Stimulated activated CD8-positive, alpha-beta memory T cell treated with anti-CD3 and anti-CD28 coated beads, Interleukin-15, amount 100 ng/mL, for 1 hour (primary cell): ENCODE measurements at places on chromosomes 2 and 18.
A peak's percentile ranks its signal among the peaks of the same experiment; 100 is the strongest.

GRCh38 chr2:65450393-65450792, 18.0 kb upstream of the SPRED2 start:
- DNase-seq, result no peak

DNA sequence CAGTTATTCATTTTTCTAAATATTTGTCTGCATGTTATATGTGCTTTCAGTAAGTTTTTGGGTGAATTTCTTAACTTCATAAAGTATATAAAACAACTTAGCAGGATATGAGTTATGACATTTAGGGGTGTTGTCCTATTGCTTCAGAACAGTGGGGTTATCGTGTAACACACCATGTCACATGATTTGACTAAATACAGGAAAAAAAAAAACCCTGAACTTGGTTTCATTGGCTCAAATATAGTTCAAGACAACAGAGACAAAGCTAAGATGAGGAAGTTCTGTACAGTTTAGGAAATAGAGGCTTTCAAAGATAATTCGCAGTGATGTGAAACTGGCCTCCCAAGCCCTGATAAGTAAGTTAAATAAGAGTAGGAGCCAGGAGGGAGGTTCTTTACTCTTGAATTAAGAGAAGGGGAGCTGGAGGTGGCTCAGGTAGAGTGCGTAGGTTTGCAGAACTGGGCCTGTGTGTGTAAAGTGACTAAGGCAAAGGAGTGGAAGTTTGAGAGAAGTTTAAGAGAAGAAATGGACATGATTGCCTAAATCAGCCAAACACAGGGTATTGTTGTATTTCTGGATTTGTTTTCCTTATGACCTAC, 53.9 kb downstream of the LIMS1 start:
- no peak for DNase-seq

- no peak for DNase-seq
Measured at GRCh38 chr2:232316461-232317330, 61.9 kb upstream of the ALPP start.

DNA sequence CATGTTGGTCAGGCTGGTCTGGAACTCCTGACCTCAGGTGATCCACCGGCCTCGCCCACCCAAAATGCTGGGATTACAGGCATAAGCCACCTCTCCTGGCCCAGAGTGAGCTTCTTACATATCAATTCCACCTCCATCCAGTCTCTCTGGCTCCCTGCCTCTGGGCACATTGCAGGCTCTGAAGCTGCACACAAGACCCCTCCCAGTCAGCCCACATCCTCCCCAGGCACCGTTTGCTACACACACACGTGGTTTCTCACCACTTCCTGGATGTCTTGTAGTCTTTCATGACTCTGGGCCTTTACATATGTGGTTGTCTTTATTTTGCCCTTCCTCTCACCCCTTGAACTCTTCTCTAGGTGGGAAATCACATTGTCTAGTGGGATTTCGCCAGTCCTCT, 64.0 kb upstream of the CABLES1 start:
- peak; percentile 65 for DNase-seq

GRCh38 chr2:158900345-158900744, 68.1 kb upstream of the TANC1 start:
- no peak for DNase-seq

GRCh38 chr2:53568469-53568868, 199.1 kb upstream of the CHAC2 start:
- DNase-seq, result no peak

GRCh38 chr2:36539631-36540030, 58.3 kb downstream of the FEZ2 start:
- DNase-seq, result no peak

DNA sequence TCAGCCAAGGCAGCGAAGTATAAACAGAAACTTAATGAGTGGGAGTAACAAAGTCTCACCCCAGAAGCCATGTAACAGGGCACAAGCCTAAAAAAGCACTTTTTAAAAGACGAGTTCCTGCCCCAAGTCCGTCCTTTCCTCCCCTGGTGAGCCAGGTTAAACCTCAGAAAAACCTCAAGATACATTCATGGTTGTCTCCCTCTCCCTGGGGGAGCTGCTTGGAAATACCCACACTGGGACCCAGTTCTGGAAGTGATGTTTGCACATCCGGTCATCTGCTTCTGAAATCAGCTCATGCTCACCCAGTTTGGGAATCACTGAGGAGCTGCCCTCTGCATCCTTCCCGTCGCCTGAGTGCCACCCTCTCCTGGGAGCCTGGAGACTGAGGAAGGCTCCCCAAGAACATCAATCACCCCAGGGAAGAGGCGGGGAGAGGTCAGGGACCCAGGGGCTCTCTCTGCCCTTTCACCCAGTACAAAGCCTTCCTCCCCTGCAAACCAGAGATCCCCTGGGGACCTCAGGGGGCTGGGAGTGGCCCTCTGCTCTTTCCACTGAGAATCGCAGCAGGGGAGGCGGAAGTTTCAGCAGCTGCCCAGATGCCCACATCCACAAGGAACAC, 150.6 kb upstream of the AGAP1 start:
- DNase-seq, result no peak

DNA sequence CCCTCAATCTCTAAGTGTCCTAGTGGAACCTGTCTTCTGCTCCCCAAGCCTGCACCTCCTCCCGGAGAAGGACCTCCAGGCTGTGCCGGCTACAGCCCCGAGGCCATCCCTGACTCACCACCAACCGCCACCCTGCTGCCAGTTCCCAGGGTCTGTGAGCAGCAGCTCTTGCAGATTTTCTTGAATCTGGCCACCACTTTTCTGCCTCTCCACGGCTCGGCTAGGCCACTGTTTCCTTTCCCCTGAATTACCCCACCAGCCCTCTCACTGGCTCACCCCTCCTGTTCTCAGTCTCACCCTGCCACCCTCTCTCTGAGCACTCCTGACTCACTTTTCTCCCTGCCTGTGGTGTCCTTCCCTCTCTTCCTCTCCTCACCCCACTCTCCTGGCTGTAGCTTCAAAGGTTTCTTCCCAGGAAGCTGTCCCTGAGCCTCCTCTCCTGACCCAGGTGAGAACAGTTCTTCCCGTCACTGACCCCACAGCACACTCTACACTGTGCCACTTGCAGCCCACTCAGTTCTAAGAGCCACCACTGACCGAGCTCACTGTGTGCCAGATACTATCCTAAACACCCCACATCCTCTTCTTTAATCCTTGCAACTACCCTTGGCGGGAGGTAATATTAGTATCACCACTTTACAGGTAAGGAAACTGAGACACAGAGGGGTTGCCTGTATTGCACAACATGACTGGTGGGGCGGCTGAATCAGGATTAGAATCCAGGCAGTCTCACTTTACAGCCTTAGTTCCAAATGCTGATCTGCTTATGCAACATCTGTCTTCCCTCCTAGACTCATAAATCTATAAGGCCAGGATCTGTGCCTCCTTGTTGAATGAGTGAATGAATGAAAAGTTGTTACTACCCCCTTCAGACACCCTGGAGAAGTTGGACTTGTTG, 111.6 kb downstream of the SMAD7 start:
- no peak for DNase-seq

GRCh38 chr2:49028101-49028500, 126.2 kb downstream of the FSHR start:
- no peak for DNase-seq

DNA sequence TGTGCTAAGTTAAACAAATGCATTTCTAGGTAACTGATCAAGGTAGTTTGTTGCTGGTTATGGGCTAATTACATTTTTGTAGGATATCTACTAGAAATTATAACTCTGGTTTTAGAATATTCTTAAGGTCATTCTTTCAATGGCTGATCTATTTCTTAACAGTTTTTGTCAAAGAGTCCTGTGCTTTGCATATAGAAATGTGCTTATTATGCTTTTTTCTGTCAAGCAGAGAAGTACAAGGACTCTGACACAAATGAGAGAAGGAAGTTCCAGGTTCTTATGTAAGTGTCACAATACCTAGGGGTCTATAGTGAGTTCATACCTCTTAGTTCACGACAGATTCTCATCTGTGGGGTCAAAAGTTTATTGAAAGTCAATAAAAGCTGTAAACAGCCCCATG, 88.4 kb downstream of the MYO3B start:
- DNase-seq, result no peak

GRCh38 chr18:12703664-12704063, 822 bp downstream of the PSMG2 start:
- DNase-seq, result no peak

DNA sequence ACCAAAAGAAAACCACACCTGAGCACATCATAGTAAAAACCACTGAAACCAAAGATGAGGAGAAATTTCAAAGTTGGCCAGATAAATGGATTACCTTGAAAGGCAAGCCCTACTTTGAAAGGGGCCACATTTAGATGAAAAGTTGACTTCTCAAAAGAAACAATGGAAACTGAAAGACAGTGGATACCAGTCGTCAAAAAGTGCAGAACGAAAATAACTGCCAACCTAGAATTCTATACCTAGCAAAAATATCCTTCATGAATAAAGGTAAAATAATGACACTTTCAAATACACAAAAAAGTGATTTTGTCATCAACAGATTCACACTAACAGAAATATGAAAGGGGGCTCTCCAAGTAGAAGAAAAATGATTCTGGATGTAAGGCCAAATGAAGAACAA, 18.4 kb downstream of the NEU4 start:
- DNase-seq, result no peak

GRCh38 chr18:76274468-76275289, 220.4 kb downstream of the ZNF516 start:
- no peak for DNase-seq

- no peak for DNase-seq
Measured at GRCh38 chr2:43777306-43777926, 3.6 kb downstream of the DYNC2LI1 start.

DNA sequence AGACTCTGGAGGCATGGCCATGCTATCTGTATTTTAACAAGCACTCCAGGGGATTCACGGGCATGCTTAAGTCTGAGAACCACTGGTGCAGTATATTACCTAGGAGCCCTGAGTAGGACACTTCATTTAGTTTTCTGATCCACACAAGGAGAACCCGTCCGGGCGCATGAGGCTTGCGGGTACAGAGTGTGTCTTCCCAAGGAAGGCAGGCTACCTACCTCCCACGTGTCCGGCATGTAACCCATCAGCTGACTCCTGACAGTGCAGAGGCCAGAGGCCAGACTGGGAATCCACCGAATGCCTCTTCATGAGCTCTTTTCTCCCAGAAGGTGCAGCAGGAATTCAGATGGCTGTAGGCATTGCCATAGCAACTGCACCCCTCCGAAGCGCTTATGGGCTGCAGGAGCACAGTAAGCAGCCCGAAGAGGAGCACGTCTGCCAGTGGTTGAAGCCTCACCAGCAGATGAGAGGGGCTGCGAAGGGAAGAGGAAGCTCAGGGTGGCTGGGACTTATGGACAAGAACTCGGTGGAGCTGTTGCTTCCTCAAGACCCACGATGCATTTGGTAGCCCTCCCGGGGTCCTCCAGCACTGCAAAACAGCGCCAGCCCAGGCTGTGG, 33.8 kb upstream of the DNMT3A start:
- no peak for DNase-seq

- DNase-seq, result no peak
Measured at GRCh38 chr2:134269972-134270735, 16.3 kb downstream of the MGAT5 start.

DNA sequence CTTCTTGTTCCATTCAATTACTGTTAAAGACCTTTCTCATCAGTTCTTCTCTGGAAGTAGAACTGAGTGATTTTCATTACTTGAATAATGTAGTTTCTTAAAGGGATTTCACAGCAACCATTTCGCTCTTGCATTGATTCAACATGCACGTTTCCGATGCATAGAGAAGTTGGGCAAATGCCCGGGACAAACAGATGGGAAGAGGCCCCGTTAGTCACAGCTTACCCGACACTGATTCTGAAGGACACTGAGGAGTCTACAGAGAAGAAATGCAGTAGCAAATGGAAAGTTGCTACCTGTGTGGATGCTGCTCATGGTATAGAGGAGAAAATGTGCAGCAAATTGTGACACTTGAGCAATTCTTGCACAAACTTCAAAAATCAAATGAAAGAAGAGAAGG, 32.3 kb upstream of the GCG start:
- no peak for DNase-seq

DNA sequence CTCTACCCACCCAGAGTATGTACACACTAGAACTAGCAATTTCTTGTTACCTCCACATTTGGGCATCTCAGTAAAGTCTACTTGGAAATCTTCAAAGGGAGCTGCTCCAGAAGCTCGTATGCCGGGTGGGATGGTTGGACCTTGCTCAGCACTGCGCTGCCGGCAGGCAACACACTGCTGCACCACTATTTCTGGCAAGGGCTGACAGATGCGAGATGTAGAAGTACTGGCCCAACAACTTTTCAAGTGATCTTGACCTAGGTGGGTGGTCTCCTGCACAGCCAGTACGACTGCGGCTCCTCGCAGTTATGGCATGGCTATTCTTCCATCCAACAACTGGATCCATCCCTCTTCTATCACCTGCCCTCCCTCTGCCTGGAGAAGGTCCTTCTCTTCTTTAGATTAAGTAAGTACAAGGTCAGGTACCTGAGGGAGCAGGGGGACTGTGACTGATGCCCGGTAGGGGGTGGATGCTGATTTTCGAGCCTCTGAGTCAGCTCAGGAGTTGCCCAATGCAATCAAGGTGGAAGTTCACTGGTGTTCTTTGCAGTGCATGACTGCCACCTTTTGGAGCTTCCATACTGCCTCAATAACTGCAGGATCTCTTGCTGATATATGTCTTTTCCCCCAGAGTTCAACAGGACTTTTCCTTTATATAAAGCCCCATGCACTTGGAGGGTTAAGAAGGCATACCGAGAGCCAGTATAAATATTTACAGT, 100.4 kb upstream of the SLC1A4 start:
- DNase-seq, result no peak

- no peak for DNase-seq
Measured at GRCh38 chr2:161947406-161947805, 126.6 kb downstream of the DPP4 start.

DNA sequence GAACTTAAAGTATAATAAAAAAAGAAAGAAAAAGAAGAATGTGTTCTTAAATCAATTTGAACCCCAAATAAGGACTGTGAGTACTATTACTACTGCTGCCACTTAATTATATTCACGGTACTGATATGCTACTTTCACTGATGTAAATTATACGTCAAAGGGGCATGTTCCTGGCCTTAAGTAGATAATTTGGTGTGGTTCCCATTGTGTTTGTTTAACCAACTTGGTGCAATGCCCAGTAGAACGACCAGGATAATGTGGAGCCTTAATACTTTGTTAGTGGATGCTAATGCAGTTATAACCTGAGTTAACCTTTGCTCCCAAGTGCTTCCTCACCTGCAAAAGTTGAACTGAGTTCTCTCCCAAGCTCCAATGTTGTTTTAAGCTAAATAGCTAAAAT, 142.0 kb downstream of the NR4A2 start:
- DNase-seq, result no peak

GRCh38 chr18:57589161-57589560, 2.7 kb upstream of the FECH start:
- DNase-seq, result no peak

DNA sequence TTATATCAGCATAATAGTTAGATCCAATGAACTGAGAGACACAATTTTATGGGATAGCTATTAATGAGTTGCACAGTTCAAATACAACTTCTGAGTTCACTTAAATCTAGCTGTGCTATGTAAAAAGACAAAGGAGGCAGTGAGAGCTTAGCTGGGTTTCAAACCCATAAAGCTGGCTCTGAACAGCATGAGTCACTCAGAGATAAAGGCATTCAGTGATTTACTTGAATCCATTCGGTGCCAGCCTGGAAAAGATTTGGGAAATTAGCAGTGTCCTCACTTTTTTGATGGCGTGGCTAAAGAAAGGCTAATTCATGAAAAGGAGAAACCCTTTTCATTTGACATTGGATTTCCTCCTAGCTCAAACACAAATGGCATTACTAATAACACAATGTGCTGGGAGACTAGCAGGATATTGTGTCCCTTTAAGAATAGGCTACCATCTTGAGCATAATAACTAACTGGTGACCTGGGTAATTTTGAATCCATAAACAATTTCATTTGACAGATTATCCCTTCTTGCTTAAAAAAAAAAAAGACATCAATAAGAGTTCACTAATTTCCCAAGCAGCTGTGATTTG, 98.4 kb upstream of the NEUROD1 start:
- no peak for DNase-seq
